Endothelial cell of coronary artery (primary cell): ENCODE measurements at places on chromosomes 3 and 15. TPM values are rescaled to one million over a fixed set of nuclear protein-coding genes. Genes with fewer than 3 reads are reported as not detected.

EDC3 gene
- total RNA-seq = 12.7 and 13.6 TPM in 2 replicates

SIDT1 gene
- total RNA-seq = 0.27 TPM in 1 of 2 replicates, not detected in the other

GOLGA8R gene
- 0.54 and 1.9 TPM in 2 replicates for total RNA-seq

CHAC1 gene
- total RNA-seq = 2.7 and 11.2 TPM in 2 replicates

TIMP4 gene
- total RNA-seq = 0.09 and 0.47 TPM in 2 replicates

ZNF620 gene
- 3.0 and 5.4 TPM in 2 replicates for total RNA-seq

GASK1A gene
- total RNA-seq = 0.38 TPM in 1 of 2 replicates, not detected in the other

FBXL22 gene
- total RNA-seq = under 0.01 TPM in 2 replicates

HERC2 gene
- total RNA-seq = 49.8 and 63.6 TPM in 2 replicates

ATP13A5 gene
- not detected in 2 replicates for total RNA-seq

UACA gene
- total RNA-seq = 105 and 120 TPM in 2 replicates

WNT7A gene
- not detected in 2 replicates for total RNA-seq

PDZRN3 gene
- 0.09 and 0.18 TPM in 2 replicates for total RNA-seq

MAGEF1 gene
- total RNA-seq = 7.6 and 7.8 TPM in 2 replicates

SOX14 gene
- not detected in 2 replicates for total RNA-seq

KNG1 gene
- not detected in 2 replicates for total RNA-seq

FETUB gene
- not detected in 2 replicates for total RNA-seq

EPHB3 gene
- total RNA-seq = under 0.01 TPM in 1 of 2 replicates, not detected in the other

CDHR4 gene
- total RNA-seq = not detected in 2 replicates

BUB1B gene
- total RNA-seq = 10.1 and 29.4 TPM in 2 replicates
